Esophagus mucosa (tissue), 1 donor: ENCODE measurements at places on chromosomes 11 and 22. TPM values are rescaled to one million over a fixed set of nuclear protein-coding genes. Genes with fewer than 3 reads are reported as not detected.

MGAT3 gene
- 0.44 TPM for total RNA-seq

TRIM51 gene
- total RNA-seq, result not detected

SLCO2B1 gene
- total RNA-seq, result 9.7 TPM

APOA4 gene
- total RNA-seq, result not detected

GRK2 gene
- total RNA-seq, result 61.6 TPM

EI24 gene
- total RNA-seq, result 77.2 TPM

CTSW gene
- not detected for total RNA-seq

HMOX1 gene
- 27.8 TPM for total RNA-seq

OR8J1 gene
- total RNA-seq, result not detected

CCDC89 gene
- 0.12 TPM for total RNA-seq

NRXN2 gene
- 0.12 TPM for total RNA-seq

OSM gene
- total RNA-seq, result 0.28 TPM

YWHAH gene
- 58.3 TPM for total RNA-seq

LRRC55 gene
- 0.08 TPM for total RNA-seq

MUC5AC gene
- not detected for total RNA-seq

- no peak for ATAC-seq
These were observed 168.8 kb downstream of the RCN1 start for GRCh38 chr11:32259641-32260081.

- ATAC-seq, result peak; percentile 5
These were observed 439 bp downstream of the YAP1 start for GRCh38 chr11:102110761-102111010.

DNA sequence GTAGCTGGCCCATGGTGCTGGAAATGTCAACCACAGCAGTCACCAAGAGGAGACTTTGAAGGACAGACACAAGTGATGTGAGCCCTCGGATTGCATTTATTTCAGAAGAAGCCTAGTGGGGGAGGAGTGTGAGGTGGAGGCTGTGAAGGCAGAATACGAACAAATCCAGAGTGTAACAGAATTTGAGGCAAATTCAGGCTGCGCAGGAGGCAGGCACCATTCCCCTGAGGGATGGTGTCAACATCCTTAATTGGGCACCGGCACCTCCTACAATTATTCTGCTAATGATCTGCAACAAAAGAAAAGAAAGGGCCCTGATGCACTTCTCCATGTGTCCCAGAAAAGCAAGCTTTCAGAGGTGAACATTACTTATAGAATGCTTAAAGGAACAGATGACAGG, 32.2 kb downstream of the CWC15 start:
- no peak for ATAC-seq

GRCh38 chr22:44962741-44963454, 46.9 kb downstream of the PHF21B start:
- ATAC-seq, result peak; percentile 46

DNA sequence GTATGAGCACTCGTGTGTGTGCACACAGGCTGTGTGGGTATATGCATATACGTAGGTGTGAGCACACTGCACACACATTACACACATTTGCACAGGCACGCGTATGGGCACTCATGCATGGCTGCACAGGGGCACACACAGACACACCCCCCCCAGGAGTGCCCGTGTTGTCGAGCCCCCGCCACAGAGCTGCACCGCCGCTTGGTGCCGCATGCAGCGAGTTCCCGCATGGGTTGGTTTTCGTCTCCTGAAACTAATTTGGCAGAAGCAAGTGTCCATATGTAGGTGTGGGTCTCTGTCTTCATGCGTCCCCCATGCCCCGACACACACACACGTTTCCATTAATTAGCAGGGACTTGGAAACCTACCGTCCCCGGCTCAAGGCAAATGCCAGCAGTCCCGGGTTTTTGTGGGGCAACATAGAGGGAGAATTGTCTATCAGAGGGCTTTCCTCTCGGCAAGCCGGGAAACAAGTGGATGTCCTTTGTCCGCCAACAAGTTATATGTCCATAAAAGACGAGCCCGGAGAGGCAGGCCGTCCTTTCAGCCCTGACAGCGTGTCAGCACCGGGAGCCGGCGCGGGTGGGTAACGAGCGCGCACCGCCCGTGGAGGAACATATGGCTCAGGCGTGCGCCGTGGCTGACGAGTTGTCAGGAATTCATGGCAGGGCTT, 1291.7 kb downstream of the BRD1 start:
- no peak for ATAC-seq

DNA sequence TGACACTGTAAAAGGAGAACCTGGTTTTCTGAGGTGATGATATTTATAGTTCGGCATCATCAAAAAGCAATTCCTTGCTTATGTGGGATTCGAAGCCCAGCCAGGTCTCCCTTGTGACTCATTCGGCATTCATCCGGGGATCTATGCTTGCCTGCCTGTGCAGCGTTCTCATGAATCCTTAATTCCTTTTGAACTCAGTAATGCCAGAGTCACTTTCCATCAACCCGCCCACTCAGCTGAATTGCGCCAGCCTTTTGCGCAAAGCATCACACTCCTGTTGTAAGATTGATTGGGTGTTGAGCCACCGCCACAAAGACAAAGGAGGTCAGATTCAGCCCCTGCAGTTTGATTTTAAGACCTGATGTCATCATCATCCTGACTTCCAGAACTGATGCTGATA, 128.6 kb downstream of the SLC17A6 start:
- peak; percentile 97 for ATAC-seq

DNA sequence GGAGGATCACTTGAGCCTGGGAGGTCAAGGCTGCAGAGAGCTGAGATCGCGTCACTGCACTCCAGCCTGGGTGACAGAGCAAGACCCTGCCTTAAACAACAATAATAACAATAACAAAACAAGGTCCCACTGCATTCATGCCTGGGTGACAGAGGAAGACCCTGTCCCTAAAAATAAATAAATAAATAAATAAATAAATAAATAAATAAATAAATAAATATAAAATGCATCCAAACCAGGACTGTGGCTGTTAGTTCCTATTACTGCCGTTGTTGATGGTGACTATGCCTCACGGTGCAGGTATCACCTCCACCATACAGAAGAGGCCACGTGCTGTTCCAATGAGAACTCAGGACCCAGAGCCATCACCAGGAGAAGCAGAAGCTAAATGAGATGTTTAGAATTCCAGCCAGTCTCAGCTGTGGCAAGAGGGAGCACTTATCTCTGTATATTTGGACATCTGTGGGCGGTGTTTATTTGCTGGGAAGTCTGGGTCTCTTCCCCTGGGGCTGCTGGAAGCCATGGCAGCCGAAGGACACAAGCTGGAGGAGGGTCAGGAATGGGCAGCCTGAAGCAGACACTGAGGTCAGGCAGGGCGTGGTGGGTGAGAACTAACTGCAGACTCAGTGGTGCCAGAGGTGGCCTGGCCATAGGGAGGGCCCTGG, 21.6 kb downstream of the C11orf86 start:
- ATAC-seq, result no peak

DNA sequence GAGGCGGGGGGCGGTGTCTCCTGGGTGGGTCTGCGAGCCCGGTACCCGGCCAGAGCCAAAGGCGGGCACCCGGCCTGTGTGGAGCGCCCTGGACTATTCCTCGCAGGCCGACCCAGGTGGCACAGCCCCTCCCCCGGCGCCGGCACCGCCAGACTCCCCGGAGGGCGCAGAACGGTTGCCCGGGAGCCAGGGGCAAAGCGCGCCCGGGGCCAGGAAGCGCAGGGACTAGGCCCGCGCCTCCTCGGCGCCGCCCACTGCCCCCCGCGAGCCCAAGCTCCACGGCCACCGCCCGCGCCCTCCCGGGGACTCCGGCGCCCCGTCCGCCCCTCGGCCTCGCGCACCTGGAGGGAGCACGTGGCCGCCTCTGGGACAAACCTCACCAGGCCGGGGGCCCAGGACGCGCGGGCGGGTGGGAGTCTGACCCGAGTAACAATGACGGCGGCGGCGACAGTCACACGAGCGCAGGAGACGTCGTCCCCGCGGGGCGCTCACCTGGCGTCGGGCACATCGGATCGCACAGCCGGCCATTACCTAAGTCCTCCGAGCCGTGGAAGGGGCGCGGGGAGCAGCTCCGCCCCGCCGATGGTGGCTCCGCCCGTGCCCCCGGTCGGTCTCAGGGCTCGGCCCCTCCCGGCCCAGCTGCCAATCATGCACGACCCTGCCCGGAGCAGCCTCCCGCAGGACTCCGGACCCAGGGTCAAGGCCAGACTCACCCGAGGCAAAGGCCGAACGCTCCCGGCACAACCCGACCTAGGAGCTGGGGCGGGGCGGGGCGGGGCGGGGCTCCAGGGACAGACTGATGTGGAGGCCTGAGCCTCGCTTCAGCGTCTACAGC, 7.4 kb downstream of the PLXNB2 start:
- ATAC-seq, result no peak

DNA sequence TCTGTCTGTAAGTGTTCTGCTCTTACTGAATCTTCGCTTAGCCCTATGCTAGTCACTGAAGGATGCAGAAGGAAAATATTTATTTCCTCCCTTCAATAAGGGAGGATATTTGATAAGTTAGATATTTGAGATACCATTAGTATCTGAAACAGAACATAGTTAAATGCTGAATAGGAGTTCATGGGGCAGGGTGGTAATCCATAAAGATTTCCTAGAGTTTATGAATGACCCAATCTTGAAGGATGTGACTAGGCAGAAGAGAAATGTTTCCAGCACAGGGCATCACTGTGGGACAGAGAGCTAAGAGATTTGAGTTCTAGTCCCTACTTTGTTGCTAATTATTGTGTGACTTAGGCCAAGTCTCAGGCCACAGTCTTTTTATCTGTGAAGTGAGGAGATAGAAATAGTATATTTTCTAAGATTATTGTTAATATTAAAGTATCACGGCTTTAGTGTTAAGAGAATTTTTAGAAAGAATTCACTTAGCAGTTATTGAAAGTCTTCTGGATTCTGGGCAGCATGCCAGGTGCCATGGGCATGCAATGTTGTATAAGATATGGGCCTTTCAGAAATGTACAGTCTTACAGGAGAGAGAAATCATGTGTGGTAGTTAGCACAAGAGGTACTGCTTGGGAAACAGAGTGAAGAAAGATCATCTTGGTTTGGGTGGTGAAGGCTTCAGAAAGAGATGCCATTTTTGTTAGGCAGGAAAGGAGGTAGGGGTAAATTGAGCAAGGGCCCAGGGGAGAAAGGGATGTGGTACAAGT, 24.0 kb downstream of the SWAP70 start:
- no peak for ATAC-seq

GRCh38 chr22:19876314-19876940, 21.8 kb upstream of the GNB1L start:
- no peak for ATAC-seq

- ATAC-seq, result no peak
These were observed 5.5 kb upstream of the TH start for GRCh38 chr11:2177076-2177475.

DNA sequence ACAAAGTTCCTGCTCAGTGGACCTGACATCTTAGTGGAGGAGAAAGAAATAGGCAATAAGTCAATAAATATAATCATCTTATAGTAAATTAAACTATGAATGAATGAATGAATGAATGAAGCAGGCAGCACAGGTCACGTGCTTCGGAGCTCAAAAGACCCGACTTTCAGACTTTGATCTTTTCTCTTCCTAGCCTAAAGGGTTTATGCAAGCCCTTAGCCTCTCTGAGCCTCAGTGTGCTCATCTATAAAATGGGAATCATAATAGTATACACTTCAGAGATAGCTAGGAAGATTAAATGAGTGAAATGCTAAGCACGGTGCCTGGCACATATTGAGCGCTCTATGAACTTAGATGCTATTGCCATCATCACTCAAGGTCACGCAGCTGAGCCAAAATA, 7.5 kb downstream of the PVALB start:
- ATAC-seq, result no peak

GRCh38 chr11:102637731-102638130, 12.6 kb upstream of the MMP20 start:
- ATAC-seq, result peak; percentile 32

- no peak for ATAC-seq
These were observed 25.0 kb downstream of the ARHGAP8 start for GRCh38 chr22:44777364-44777755.

GRCh38 chr11:12682288-12682687, 8.1 kb downstream of the TEAD1 start:
- ATAC-seq, result no peak

- ATAC-seq, result peak; percentile 39
These were observed 118.0 kb downstream of the SIK3 start for GRCh38 chr11:116980136-116980793.

GRCh38 chr11:104443387-104443786, 279.4 kb upstream of the PDGFD start:
- peak; percentile 51 for ATAC-seq

DNA sequence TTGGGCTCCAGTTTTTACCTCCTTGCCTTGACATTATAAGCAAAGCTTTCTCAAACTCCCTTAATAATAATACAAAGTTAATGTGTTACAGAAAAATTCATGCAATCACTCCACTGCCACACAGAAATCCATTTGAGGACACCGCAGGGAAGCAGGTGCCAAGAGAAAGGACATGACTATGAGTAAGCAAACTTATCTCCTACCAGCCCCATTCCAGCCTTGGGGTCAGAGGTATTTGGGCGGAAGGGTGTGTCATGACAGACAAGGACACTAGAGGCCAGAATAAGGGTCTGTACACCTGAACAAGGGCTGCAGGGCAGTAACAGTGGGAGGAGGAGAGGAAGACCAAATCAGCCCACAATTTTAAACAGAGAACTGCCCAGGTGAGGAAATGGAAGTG, 5.9 kb downstream of the GNG3 start:
- ATAC-seq, result no peak

GRCh38 chr11:85810521-85810870, 445 bp downstream of the SYTL2 start:
- no peak for ATAC-seq

DNA sequence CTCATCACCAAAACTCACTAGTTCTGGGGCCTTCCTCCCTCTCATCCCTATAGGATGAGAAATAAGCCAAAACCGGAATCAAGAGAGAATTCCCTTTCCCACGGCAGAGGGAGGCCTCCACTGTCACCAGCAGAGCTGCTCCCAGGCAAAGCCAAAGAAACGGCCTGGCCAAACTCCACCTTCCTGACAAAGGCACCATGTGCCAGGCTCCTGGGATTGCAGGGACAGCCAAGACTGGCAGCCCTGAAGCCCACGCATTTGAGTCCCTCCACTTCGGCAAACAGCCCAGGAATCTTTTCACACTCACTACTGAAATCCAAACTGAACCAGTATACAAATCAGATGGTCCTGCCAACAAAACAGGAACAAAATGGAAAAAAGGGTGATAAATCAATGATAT, 6.1 kb downstream of the SMCO4 start:
- ATAC-seq, result no peak

GRCh38 chr22:37907036-37907954, 1.2 kb downstream of the MICALL1 start:
- peak; percentile 1 for ATAC-seq

- no peak for ATAC-seq
These were observed 117.5 kb upstream of the UBASH3B start for GRCh38 chr11:122538060-122538459.

- ATAC-seq, result no peak
These were observed 127.4 kb downstream of the PHF21B start for GRCh38 chr22:44882226-44882905.

- ATAC-seq, result no peak
These were observed 19.9 kb upstream of the APOA1 start for GRCh38 chr11:116857316-116857715.

- ATAC-seq, result no peak
These were observed 31.0 kb upstream of the CHRM4 start for GRCh38 chr11:46422588-46422987.
